ENCODE measurements at places on chromosomes 12 and 14. TPM values are rescaled to one million over a fixed set of nuclear protein-coding genes. Genes with fewer than 3 reads are reported as not detected.

- DNase-seq, result no peak
Measured at GRCh38 chr14:99317231-99318090, 45.5 kb upstream of the BCL11B start.

Gene OTX2
- total RNA-seq, result not detected

GRCh38 chr12:9118158-9118557 is 2.4 kb upstream of the A2M start:
- DNase-seq, result no peak

Gene CLEC14A
- 256 TPM for total RNA-seq

- DNase-seq, result no peak
Measured at GRCh38 chr14:22807432-22808087, 7.7 kb downstream of the SLC7A7 start.

Gene RNF212B
- not detected for total RNA-seq

Gene HOXC6
- not detected for total RNA-seq

- DNase-seq, result no peak
Measured at GRCh38 chr12:96447256-96447655, 42.1 kb upstream of the CFAP54 start.

- DNase-seq, result no peak
Measured at GRCh38 chr12:108964371-108965352, 56.2 kb downstream of the SVOP start.

GRCh38 chr14:39383026-39383660 is 49.1 kb downstream of the FBXO33 start:
- DNase-seq, result no peak

Gene AQP5
- 0.07 TPM for total RNA-seq

GRCh38 chr12:81000831-81001230 is 63.1 kb upstream of the LIN7A start:
- DNase-seq, result no peak

DNA sequence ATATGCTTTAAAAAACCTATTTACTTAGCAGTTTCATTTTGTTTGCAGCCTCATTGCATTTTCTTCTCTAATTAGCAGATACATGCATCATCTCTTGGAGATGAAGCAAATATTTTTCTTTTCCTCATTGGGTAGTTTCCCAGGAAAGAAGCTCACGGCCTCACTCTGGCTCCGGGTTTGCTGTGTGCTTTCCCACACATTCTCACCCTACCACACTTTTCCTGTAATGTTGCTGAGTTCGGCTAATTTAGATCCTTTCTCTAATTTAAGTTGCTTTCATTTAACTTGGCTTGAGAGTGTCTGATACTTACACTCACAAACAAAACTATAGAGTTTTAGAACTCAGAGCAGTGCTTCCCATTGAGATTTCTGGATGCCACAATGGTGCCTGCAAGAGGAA is 928.2 kb downstream of the NRXN3 start:
- no peak for DNase-seq

DNA sequence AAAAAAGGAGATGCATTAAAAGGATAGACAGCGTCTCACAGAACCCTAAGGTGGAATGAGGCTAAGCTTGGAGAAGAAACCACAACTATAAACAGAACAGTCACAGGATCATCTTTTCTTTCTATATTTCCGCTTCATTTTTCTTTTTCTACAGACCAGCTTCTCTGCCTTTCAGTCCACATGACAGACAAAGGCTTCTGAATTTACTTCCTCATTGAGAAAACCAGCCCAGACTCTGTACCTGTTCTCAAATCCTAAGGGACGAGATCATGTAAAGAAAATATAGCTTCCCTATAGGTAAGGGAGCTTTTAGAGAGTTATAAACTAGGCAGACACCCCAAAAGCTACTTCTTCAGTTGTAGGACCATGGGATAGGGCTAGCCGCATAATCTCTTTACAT is 17.4 kb downstream of the SGPP1 start:
- no peak for DNase-seq

Gene OTOGL
- 0.63 TPM for total RNA-seq

- no peak for DNase-seq
Measured at GRCh38 chr12:61385771-61386170, 874.4 kb upstream of the USP15 start.

DNA sequence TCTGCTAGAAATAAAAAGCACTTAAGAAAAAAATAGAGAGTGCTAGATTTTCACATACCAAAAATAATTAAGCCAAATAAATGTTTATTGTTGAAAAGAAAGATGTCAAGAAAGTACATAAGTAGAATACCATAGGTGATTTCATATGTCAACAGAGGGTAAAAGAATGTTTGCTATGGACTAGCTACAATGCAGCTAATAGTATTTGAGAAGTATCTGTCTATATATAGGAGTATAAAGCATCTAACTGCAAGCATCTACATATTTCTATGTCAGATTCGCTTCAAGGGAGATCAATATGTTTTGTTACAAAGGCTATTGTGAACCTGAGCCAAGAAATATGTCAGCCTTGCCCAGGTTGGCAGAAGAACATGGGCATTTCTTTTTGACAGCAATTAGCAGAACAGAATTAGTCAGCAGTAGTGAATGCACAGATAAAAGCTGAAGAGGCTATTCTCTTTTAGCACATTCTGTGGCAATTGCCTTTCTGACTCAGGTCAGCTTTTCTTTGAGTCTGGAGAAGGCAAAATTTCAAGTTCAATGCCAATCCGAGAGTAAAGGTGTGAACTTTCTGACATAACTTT is 140.1 kb downstream of the ALG10B start:
- no peak for DNase-seq

Gene FBRSL1
- 4.4 TPM for total RNA-seq

Gene RDH16
- total RNA-seq, result 0.11 TPM

- DNase-seq, result no peak
Measured at GRCh38 chr12:4947253-4947652, 37.5 kb downstream of the KCNA1 start.

GRCh38 chr12:81077686-81078441 is at the start of gene ACSS3:
Gene ACSS3 (plus strand): TSS chr12:81078079. CDS start chr12:81078121, 42 bp downstream.
- no peak for DNase-seq

GRCh38 chr12:84058136-84058535 is 854.5 kb downstream of the SLC6A15 start:
- no peak for DNase-seq

DNA sequence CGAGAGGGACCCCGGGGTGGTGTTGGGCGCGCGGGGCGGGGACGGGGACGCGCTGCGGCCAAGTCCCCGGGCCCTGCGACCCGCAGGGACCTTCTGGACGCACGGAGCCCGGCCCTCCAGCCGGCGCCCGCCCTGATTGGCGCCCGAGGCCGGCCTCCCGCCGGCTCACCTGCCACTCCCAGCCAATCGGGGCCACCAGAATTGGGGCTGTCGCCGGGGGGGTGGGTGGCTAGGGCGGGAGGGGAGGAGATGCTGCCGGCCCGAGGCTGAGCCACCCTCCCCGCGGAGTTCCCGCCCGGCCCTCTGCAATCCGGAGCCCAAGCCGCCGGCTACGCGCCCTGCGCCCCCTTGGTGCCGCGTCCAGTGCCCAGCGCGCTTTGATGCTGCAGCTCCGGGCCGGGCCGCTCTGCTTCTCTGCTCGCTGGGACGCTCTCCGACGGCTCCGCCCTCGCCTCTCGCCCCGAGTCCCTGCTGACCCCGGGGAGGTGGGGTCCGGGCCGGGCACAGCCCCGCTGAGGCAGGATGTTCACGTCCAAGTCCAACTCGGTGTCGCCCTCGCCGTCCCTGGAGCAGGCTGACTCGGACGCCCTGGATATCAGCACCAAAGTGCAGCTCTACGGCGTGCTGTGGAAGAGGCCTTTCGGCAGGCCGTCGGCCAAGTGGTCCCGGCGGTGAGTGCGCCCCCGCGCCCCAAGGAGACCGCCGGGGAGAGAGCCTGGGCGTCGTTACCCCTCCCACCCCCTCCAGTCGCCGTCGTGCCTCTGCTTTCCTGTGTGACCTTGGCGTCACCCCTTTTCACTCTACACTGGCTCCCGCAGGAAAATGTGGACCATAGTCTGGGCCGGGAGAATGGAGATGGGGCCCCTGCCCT is at the start of gene PLEKHD1:
TSS of gene PLEKHD1 (plus strand) at position 285 of the 871 bp plus-strand sequence. CDS start at position 523, 238 bp downstream.
- DNase-seq, result no peak

DNA sequence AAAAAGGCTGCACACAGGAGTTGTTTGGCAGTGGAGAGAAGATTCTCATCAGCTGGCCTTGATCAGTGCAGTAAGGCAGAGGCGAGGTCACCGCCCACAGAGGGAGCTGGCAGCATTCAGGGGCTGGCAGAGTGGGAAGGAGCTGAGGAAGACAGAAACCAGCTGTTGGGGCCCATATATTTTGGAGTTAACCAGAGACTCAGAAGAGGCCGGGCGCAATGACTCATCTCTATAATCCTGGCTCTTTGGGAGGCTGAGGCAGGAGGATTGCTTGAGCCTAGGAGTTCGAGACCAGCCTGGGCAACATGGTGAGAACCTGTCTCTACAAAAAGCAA is 17.7 kb downstream of the SMCO2 start:
- no peak for DNase-seq

- DNase-seq, result no peak
Measured at GRCh38 chr14:94051779-94052178, 25.6 kb downstream of the OTUB2 start.

Gene DUSP6
- 209 TPM for total RNA-seq

GRCh38 chr12:20646239-20646827 is 48.8 kb upstream of the SLCO1C1 start:
- peak; percentile 27 for DNase-seq

Gene LMNTD1
- total RNA-seq, result not detected

Gene CLEC6A
- not detected for total RNA-seq

DNA sequence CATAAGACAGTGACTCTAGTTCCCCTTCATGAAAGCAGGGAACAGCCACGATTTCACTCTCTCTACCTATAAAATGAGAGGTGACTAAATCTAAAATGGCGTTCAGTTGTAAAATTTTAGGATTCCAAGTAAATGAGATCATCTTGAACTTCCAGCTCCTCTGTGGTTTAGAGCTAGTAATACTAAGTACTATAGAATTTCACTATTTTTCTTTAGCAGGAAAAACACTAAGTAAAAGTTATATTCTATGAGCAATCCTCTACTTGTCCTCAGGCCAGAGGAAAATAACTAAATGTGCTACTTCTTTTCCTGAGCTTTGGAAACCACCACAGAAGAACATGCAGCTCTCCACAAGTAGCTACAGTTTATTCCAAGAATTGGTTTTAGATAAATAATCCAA is 55.6 kb downstream of the NIN start:
- no peak for DNase-seq

- DNase-seq, result peak; percentile 55
Measured at GRCh38 chr12:43306066-43306465, 245.9 kb downstream of the ADAMTS20 start.

Data from pulmonary artery endothelial cell (primary cell).